ENCODE measurements at places on chromosomes 7 and 10. TPM values are rescaled to one million over a fixed set of nuclear protein-coding genes. Genes with fewer than 3 reads are reported as not detected.

DNA sequence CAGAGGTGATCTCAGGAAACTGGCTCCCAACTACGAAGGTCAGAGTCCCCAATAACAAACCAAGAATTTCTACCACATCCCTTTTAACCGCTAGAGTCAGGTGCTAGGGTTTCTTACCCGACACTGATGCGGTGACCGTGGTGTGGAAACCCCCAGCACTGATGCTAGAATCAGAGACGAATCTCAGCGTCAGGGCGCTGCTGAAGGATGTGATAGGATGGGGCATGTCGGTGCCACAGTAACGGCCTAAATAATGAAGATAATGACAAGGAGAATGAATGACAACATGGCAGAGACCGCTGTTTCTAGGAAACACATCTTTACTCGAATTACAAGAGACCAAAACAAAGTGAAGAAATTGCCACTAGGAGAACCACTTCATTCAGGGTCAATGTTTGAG, 131.1 kb upstream of the RSU1 start:
- no peak overlapping the region for H3K27ac ChIP-seq
- H3K4me3 ChIP-seq = no peak overlapping the region
- H3K4me1 ChIP-seq = peaks cover 10% of the 10 kb centered on the region
- no peak for DNase-seq

DNA sequence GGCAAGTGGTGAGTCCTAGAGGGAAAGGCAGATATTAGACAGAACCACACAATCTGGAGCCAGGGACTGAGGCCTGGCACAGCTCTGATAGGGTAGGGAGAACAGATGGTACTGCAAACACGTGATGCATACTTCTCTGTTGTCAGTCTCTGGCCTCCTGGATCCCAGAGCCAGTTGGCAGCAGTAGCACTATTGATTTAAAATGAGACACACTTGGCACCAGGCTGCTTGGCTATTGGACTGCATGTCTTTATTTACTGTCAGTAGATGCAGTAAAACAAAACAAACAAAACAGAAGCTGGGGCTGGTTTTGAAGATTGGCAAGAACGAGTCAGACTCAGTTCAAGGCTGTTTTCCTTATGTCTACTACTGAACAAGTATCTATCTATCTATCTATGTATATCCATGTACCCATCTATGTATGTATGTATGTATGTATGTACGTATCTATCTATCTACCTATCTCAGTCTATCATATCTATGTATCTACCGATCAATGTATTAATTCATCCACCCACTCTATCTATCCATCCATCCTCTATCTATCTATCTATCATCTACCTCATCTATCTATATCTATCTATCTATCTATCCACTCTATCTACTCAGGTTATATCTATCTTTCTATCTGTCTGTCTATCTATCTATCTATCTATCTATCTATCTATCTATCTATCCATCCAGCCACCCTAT, 23.4 kb upstream of the MGAM2 start:
- no peak overlapping the region for H3K4me3 ChIP-seq
- H3K36me3 ChIP-seq = no peaks in the 10 kb centered on the region
- H3K4me1 ChIP-seq = no peaks in the 10 kb centered on the region
- no peak for DNase-seq
- H3K27ac ChIP-seq = no peak overlapping the region
- no peaks in the 10 kb centered on the region for H3K27me3 ChIP-seq

- H3K4me3 ChIP-seq = peak overlapping the region; percentile 25
- H3K4me1 ChIP-seq = no peaks in the 10 kb centered on the region
- no peaks in the 10 kb centered on the region for H3K36me3 ChIP-seq
These were observed 51.3 kb upstream of the NFE2L3 start for GRCh38 chr7:26100406-26101339.

- no peaks in the 10 kb centered on the region for H3K27me3 ChIP-seq
- H3K27ac ChIP-seq = peak overlapping the region; percentile 98
- peaks cover 26% of the 10 kb centered on the region for H3K4me1 ChIP-seq
- no peaks in the 10 kb centered on the region for H3K36me3 ChIP-seq
- no peak for DNase-seq
- H3K4me3 ChIP-seq = peak overlapping the region; percentile 97
These were observed 847 bp downstream of the GARS1 start for GRCh38 chr7:30595436-30596013.

- H3K36me3 ChIP-seq = no peaks in the 10 kb centered on the region
- DNase-seq = no peak
- H3K4me3 ChIP-seq = no peak overlapping the region
- no peaks in the 10 kb centered on the region for H3K27me3 ChIP-seq
- H3K27ac ChIP-seq = no peak overlapping the region
These were observed 15.2 kb upstream of the CREB5 start for GRCh38 chr7:28397141-28397540.

DNA sequence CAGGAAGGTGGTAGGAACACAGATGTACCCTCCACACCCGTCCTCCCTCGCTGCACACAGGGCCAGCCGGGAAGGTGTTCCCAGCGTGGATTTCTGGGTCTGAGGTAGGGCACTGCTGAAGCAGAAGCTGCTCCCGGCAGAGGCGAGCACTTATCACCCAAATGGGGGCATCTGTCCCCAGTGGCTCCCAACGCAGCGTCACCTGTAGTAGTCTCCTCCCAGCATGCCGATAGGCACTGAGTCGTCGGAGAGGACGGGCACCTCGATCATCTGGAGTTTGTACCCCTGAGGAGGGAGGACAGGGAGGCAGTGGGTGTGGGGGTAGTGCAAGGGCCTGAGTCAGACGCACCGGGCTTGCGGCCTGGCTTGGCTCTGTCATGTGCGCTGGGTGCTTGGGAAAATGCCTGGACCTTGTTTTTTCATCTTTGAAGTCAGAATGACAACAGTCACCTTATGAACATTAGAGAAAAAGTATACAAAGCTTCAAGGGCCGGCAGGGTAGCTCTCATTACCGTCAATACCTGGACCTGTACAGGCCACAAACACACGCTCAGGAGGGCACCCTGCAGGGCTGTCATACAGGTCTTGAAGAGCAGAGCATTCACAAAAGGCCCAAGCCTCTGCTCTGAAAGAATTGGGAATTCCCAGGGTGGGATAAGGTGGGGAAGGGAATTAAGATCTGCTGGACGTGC, 3.1 kb upstream of the PYROXD2 start:
- H3K27ac ChIP-seq = no peak overlapping the region
- no peak for DNase-seq
- H3K27me3 ChIP-seq = no peaks in the 10 kb centered on the region
- H3K4me1 ChIP-seq = peaks cover 13% of the 10 kb centered on the region

GRCh38 chr7:102125127-102125596, 161.5 kb upstream of the SH2B2 start:
- no peak for DNase-seq
- peak overlapping the region; percentile 47 for H3K27ac ChIP-seq
- peaks cover 5% of the 10 kb centered on the region for H3K4me1 ChIP-seq

GRCh38 chr10:84335516-84335915, 7.1 kb downstream of the CCSER2 start:
- DNase-seq = no peak
- no peaks in the 10 kb centered on the region for H3K27me3 ChIP-seq
- no peak overlapping the region for H3K27ac ChIP-seq
- no peaks in the 10 kb centered on the region for H3K36me3 ChIP-seq

DNA sequence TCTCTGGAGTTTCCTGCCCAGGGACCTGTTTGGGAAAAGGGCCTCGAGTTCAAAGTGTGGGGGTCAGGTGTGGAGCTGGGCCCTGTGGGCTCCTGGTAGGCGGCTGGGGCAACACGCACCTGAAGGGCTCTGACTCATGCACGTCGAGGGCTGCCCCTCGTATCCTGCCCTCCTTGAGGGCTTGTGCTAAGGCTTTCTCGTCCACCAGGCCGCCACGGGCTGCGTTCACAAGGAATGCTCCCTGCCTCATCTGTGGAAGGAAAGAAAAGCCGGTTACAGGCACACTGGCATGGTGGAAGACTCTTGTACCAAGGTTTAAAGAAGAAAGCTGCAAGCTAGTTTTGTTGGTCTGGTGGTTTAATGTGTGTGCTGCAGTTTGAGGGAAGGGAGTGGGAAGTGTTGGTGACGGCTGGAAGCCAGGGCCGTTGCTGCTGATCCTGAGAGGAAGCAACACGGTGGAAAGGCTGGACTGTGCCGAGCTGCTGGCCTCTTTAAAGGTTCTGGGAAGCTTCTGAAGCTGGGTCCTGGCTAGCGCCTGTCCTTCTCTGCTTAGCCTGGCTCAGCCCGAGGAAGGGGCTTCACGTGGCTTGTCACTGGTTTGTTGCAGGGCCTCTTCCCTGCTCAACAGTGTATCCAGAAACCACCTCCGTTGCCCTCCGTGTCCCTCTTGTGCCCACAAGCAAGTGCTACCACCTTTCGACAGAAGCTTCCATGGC, 52.0 kb downstream of the ZRANB1 start:
- H3K36me3 ChIP-seq = no peaks in the 10 kb centered on the region
- no peak for DNase-seq
- H3K27me3 ChIP-seq = no peaks in the 10 kb centered on the region
- peak overlapping the region; percentile 38 for H3K27ac ChIP-seq
- no peak overlapping the region for H3K4me3 ChIP-seq
- H3K4me1 ChIP-seq = peaks cover 24% of the 10 kb centered on the region

GRCh38 chr10:16712883-16713282, 104.3 kb downstream of the RSU1 start:
- no peak overlapping the region for H3K27ac ChIP-seq
- H3K27me3 ChIP-seq = no peaks in the 10 kb centered on the region
- no peak overlapping the region for H3K4me3 ChIP-seq

- no peak for DNase-seq
- H3K27me3 ChIP-seq = no peaks in the 10 kb centered on the region
- no peak overlapping the region for H3K27ac ChIP-seq
These were observed 118.8 kb downstream of the KMT2E start for GRCh38 chr7:105132835-105133234.

DNA sequence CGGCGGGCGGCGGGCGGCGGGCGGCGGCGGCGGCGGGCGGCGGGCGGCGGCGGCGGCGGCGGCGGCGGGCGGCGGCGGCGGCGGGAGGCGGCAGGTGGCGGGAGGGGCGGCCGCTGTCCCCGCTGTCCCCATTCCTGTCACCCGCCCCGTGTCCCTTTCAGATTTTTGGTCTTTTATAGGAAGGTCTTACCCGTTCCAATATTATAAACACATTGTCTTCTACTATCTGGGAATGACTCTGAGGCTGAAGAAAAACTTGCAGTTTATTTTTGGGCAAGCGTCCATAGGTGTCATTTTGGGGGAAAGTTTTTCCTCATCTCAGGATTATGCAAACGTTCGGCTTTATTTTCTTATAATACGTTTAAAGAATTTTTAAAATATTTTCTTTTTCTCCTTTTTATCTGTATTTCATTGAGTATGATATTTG, 578 bp downstream of the ZNF713 start:
- DNase-seq = no peak
- H3K4me1 ChIP-seq = no peaks in the 10 kb centered on the region
- peak overlapping the region; percentile 80 for H3K27ac ChIP-seq
- no peaks in the 10 kb centered on the region for H3K36me3 ChIP-seq

GRCh38 chr10:9209105-9209798, 1154.8 kb downstream of the GATA3 start:
- H3K4me1 ChIP-seq = no peaks in the 10 kb centered on the region
- H3K36me3 ChIP-seq = no peaks in the 10 kb centered on the region

DNA sequence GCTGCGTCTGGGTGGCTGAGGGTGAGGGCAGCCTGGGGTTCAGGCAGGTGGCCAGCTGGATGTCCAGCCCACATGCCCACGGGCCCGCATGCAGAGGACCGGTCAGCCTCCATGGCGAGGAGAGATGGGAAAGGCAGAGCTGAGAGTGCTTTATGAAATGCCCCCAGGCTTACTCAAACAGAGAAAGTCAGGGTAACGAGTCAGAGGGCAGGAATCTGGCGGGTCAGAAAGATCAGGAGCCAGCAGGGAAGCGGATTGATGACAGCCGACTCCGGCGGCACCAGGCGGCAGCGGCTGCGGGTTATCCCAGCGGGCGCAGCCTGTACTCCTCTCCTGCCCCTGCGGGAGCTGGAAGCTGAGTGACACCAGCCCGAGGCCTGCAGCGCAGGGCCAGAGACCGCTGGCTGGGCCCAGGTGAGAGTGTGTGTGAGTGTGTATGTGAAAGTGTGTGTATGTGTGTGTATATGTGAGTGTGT, 13.4 kb downstream of the SLC13A4 start:
- no peaks in the 10 kb centered on the region for H3K36me3 ChIP-seq
- no peak overlapping the region for H3K27ac ChIP-seq
- H3K4me1 ChIP-seq = no peaks in the 10 kb centered on the region
- DNase-seq = no peak
- no peaks in the 10 kb centered on the region for H3K27me3 ChIP-seq

DNA sequence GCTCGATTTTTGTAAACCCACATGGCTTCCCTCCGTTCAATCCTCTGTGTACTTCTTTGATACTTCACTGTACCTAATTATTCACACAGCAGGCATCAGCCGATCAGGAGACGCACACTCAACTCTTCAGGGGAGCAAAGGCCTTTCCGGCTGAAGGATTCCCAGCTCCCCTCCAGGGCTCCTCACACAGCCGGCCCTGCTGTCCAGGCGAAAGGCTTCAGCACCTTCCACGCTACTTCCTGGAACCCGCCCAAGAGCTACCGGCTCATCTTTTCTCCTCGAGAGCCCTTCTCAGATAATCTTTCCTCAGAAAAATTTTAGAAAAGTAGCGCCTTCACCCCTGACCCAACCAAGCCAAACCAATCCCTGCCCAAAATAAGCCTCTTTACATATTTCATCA, 270.4 kb downstream of the ZMYND11 start:
- no peak overlapping the region for H3K4me3 ChIP-seq
- H3K27me3 ChIP-seq = no peaks in the 10 kb centered on the region
- H3K36me3 ChIP-seq = peaks cover 20% of the 10 kb centered on the region
- no peak overlapping the region for H3K27ac ChIP-seq
- DNase-seq = no peak

DNA sequence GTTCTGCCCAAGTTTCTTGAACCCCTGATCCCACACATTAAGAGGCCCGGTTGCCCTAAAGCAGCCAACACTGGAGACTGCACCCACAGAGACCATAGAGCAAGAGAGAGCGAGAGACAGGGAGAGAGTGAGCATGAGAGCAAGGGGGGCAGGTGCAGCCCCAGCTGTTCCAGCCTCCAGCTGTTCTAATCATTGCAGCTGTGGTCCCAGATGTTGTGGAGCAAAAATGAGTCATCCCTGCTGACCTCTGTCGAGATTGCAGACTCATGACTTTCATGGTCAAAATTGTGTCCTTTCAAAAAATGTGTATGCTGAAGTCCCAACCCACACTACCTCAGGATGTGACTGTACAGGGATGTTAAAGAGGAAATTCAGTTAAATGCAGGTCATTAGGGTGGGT, 143.9 kb upstream of the FRMD4A start:
- H3K36me3 ChIP-seq = no peaks in the 10 kb centered on the region
- H3K4me3 ChIP-seq = no peak overlapping the region
- H3K27ac ChIP-seq = no peak overlapping the region
- H3K27me3 ChIP-seq = no peaks in the 10 kb centered on the region

DNA sequence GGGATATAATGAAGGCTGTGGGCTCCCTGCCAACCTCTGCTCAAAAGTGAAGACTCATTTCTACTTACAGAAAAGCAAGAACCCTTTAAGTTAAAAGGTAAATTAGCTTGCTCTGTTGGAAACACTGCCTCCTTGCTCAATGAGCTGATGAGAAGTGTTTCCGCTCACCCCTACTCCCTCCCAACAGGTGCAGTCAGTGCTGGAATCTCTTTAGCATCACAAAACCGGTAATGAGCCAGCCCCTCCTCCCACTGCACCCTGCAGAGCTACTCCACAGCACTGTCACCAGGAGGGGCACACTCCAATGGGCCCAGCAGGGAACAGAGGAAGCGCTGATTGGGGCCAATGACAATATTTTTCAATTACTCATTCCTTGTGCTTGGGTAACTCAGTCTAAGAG, 262.5 kb downstream of the TCERG1L start:
- H3K4me3 ChIP-seq = no peak overlapping the region
- no peak overlapping the region for H3K27ac ChIP-seq
- H3K4me1 ChIP-seq = no peaks in the 10 kb centered on the region
- no peaks in the 10 kb centered on the region for H3K36me3 ChIP-seq
- H3K27me3 ChIP-seq = no peaks in the 10 kb centered on the region

The SEMA3E gene
- 0.41 TPM for total RNA-seq

The PDK4 gene
- 5,827 TPM for total RNA-seq

The PLEKHS1 gene
- total RNA-seq = not detected

The ATP6V0A4 gene
- not detected for total RNA-seq

Measured in gastrocnemius medialis (tissue), 4 donors.